Cardiac fibroblast (primary cell): ENCODE measurements at places on chromosomes 3 and 15.

- DNase-seq = peak; percentile 60
Observed at GRCh38 chr15:57923750-57924149, 141.8 kb downstream of the ALDH1A2 start.

GRCh38 chr15:100001405-100001804 is 268.2 kb upstream of the LYSMD4 start:
- DNase-seq = no peak

DNA sequence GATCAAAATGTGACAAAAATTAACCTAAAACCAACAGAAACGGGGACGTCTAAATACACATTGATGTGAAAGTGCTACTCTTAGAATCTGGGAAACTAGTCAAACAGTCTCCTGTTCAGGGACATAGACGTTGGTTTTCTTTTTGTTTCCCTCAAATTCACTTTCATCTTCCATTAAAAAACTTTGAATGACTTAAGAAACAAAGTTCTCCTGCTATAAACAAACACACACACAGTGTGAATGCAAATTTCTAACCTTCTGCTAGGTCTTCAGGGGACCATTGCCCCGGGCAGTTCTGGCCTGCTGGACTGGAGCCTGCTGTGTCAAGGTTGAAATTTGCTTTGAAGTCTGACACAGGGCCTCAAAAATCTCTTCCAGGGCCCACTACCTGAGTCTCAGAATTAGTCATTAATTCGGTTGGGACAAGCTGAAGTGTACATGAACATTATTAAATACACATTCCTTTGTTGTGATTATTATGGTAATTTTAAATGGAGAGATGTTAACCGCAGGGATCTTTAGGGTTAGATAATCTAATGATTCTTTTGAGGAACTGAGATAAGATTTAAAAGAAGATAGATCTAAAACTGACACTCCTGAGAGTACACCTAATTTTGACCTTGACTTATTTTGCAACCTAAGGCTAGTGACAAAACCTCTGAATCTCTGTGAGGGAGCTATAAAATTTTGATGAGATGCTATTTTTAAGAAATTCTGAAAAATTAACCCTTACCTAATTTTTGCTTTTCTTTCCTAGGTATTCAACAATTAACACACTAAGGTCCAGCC is 1260.4 kb downstream of the ROBO1 start:
- DNase-seq = no peak

- no peak for DNase-seq
Observed at GRCh38 chr3:109355625-109356441, 18.5 kb upstream of the DPPA4 start.

- DNase-seq = no peak
Observed at GRCh38 chr3:69339760-69340159, 46.1 kb downstream of the FRMD4B start.

DNA sequence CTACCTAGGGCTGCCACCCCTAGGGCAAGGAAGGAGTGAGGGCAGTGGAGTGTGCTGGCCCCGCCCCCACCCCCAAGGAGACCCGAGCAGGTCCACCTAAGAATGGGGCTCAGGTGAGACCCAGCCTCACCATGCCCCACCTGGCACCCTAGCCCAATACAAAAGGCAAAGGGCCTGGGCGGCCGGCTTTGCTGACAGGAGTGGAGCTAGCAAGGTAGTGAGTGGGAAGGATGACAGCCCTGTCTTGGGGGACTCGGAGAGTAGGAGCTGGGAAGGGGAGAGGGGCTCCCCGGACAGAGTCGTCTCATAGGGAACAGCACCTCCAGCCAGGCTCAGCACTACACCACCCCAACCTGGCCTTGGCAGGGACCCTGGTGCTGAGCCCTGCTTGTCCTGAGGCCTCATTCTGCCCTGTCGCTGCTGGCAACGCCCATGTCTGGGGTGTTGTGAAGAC is 12.1 kb downstream of the C15orf39 start:
- DNase-seq = no peak

- DNase-seq = peak; percentile 12
Observed at GRCh38 chr3:74403307-74403706, 211.2 kb downstream of the CNTN3 start.

DNA sequence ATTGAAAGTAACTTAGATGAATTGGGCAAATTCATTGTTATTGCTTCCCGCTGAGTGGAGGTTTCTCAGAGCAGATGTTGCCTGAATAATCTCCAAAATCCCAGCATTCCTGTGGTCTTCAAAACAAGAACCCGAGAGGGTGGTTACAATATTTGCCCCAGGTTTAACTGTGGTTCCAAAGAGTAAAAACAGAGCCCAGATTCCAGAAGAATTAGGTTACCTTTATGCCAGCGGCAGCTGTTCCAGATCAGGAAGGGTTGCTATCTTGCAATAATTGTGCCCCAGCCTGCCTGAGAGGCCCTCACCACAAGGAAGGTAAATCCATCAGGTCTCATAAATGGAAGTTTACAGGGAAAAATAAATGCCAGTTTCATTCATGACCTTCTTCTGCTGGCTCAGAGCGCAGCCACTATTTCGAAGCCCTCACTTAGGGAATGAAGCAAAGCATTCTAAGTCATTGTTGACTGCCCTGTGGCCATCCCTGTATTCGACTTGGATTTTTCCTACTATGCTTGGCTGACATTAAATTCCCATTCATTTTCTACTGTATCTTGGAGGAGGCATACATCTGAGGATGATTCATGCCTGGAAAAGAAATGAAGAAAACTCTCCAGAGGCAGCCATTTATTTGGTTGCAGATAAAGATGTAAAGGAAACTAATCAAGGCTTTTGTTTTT is 54.6 kb downstream of the SSUH2 start:
- DNase-seq = no peak

GRCh38 chr3:55296791-55297190 is 190.3 kb downstream of the WNT5A start:
- no peak for DNase-seq
